ENCODE measurements at places on chromosomes 7 and 10.

DNA sequence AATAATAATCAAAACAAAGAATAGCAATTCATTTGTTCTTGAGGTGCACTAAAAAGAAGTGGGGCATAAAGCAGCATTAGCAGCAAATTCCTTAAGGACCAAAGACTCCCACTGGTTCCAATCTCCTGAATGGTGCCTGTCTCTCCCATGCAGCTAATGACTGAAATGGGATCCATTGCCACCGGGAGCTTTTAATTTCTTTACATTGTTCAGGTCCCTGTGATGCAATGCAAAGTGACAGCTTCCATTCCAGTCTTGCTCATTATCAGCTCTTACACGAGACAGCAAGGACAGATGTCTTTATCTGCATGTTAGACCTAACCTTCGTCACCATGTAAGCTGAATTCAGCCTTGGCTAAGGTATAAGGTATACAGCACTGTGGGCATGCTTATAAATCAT, 148.1 kb downstream of the POU6F2 start:
- DNase-seq = no peak

- no peak for DNase-seq
Observed at GRCh38 chr10:30821261-30821993, 191.9 kb upstream of the LYZL2 start.

DNA sequence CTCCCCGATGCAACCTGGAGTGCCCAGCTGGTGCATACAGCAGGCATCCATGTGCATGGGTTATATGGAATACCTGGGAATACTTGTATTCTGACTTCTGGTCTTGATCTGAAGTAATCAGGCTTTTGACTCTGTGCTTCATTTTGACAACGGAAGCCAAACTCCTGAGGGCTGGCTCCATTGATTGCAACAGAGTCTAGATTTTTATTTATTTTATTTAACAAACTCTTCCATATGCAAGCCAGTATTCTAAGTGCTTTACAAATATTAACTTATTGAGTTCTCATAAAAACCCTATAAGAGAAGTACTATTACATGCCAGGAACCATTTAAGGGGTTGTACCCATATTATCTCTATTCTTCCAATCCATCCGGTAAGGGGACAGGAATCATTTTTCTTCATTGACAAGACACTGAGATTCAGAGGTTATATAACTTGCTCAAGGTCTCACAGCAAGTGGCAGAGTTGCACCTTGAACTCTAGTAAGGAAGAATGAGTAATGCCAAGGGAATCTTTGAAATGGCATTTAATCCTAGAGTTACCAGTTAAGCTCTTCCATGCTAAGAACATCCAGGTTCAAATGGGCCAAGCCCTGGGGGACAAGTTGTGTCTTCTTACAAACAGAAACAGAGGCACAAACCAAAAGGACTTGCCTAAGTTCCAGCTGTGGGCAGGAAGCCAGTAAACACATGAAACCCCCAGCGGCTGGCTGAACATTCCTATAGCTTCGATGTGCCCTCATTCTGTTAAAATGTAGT, 241.0 kb downstream of the WDR11 start:
- DNase-seq = no peak

GRCh38 chr7:23594879-23595604, 2.1 kb upstream of the CCDC126 start:
- peak; percentile 72 for DNase-seq

GRCh38 chr7:100219271-100219737, 445 bp upstream of the PVRIG start:
- DNase-seq = no peak

DNA sequence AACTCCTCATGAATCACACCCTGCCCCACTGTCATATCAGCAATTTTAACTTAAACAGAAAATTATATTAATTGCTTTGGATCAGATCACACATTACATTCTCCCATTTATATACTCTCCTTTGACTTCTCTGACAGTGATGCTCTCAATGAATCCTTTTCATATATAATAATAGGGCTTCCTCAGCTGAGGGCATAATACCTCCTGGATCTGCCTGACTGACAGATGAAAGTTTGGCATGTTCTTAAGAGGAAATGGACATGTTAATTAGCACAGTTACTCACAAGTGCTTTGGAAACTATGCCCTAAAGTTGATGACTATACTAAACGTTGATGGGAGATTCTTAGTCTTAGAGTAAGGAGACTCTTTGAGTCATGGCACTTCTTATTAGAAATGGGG, 478.2 kb upstream of the LRRN3 start:
- DNase-seq = no peak

GRCh38 chr7:114183311-114184088, 231.1 kb upstream of the FOXP2 start:
- no peak for DNase-seq

- no peak for DNase-seq
Observed at GRCh38 chr7:91137788-91138368, 126.4 kb upstream of the FZD1 start.

DNA sequence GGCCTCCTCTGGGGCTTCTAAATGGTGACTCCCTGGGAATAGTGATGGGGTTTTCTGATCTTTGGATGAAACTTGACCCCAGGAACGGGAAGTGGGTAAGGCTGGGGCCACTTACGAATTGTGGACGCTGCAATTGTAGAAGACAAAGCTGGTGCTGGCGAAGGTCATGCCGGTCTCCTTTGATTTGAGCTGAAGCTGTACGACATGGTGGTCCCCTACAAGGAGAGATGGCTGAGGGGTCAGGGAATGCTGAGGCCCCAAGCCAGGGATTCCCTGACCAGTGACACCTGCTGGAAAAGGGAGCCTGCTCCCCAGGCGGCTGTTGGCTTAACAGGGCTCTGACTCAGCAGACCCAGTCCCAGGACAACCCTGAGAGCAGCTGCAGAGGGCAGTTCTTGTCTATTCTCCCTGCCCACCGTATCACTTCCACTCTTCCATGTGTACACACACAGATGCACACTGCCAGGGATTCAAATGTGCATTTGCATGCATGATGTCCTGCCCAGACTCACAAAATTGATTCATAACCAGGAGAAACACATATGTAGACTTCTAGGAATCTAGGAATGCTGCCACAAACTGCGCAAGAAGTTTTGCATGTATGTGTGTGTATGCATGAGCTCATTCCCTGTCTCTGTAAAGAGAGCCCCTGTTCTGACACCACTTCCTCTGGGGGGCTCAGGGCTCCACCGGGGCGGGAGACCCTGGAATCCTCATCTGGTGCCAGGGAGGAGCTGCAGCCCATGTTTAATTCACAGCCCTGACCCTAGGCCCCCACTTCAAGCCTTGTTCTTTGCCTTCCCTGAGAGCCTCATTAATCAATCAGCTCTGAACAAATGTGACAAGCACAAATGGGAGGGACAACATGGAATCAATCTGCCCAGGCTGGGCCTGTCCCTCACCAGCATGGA, 350.0 kb downstream of the PLXNA4 start:
- DNase-seq = no peak

- no peak for DNase-seq
Observed at GRCh38 chr7:25034136-25034535, 54.2 kb upstream of the OSBPL3 start.

GRCh38 chr7:119465798-119466305, 807.1 kb upstream of the KCND2 start:
- no peak for DNase-seq

DNA sequence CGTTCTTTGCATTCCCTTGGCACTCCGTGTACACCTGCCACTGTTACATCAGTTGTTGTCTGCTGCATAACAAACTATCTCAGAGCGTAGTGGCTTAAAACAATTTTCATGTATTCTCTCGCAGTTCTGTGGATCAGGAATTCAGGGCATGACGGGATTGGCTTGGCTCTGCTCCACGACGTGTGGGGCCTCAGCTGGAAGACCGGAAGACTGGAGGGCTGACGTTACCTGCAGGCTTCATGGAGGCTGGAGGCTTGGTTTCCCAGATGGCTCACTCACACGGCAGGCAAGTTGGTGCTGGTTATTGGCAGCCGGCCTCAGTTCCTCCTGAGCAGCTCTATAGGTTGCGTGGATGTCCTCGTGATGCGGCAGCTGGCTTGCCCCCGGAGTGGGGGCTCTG, 25.5 kb downstream of the NYAP1 start:
- no peak for DNase-seq

DNA sequence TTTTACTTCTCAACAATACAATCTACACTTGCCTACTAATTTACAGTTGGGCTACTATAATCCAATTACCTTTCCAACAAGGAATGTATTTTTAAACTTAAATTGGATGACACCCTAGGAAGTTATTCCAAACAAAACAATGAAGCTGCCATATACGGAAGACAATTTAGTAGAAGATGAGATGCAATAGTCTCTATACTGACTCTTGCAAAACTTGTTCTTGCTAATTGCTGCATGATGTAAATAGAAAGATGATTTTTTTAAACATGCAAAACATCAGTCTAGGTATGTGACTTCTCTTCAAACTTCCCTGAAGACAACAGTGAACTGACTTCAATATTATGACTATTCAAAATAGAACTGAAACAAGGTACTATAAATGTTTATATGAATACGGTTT, 17.6 kb downstream of the NT5C3A start:
- no peak for DNase-seq

GRCh38 chr10:117175215-117175900, 21.9 kb upstream of the KCNK18 start:
- peak; percentile 54 for DNase-seq

DNA sequence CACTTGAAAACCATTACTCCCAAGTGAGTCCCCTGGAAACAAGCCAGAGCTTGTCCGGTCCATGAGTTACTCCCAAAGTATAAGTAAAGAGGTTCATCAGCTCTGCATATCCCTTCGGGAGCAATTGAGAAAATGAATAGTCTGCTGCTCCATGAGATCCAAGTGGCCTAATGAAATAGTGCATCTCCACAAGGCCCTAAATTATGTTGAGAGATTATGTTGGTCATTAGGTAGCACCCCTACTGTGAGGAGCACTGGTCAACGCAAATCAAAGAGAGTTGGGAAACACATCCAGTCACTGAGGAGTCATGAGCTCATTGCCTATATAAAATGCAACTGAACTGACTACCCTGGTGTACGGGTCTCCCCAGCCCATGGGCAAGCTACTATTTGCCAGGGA, 205.5 kb upstream of the AOAH start:
- no peak for DNase-seq

DNA sequence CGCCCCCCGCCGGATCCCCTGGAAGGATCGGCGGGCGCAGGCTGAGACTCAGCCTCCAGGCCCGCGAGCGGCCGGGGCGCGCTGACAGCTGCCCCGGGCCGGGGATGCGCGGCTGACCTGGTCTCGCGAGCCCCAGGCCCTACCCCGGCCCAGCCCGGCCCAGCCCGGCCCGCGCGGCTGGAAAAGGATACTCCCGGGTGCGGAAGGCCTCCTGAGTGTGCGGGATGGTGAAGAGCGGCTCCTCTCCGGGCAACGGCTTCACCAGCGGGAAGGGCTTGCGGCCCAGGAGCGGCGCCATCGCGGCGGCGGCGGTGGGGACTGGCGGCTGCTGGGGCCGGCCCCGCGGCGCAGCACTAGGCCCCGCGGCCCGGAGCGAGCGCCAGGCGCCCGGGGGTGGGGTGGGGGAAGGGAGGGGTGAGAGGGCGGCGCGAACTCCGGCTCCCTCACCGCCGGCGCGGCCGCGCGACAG, 423 bp downstream of the BAZ1B start:
- DNase-seq = peak; percentile 60

DNA sequence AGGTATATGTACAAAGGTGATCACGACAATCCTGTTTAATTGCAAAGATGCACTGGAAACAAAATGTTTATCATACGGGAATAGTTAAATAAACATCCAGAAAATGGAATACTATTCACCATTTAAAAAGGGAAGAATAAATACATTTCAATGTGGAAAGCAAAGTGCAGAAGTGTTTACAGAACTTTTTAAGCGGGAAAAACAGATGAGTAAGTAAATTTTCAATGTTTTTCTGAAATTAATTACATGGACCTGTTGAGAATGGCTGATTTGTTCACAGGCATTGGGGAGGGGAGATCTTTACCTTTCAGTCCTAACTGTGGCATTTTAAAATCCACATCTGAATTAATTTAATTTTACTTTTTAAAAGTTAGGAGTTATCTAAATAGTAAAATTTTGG, 7.1 kb downstream of the MTPN start:
- DNase-seq = no peak

GRCh38 chr7:150992833-150993302, 2.1 kb downstream of the NOS3 start:
- DNase-seq = no peak

DNA sequence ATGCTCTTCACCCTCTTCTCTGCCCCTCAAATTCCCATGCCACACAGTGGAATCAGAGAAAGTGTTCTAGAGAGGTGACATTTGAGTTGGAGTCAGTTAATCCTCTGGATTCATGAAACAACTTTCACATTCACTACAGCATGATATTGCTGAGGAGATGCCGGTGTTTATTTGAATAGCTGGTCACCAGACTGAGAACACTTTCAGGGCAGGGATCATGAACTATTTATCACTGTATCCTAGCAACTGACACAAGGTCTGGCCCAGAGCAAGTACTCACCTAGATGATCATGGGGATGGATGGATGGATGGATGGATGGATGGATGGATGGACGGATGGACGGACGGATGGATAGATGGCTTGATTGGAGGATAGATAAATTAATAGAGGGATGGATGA, 116.7 kb upstream of the ZMIZ1 start:
- no peak for DNase-seq

- DNase-seq = peak; percentile 89
Observed at GRCh38 chr7:25259487-25260243, 31.4 kb upstream of the NPVF start.

DNA sequence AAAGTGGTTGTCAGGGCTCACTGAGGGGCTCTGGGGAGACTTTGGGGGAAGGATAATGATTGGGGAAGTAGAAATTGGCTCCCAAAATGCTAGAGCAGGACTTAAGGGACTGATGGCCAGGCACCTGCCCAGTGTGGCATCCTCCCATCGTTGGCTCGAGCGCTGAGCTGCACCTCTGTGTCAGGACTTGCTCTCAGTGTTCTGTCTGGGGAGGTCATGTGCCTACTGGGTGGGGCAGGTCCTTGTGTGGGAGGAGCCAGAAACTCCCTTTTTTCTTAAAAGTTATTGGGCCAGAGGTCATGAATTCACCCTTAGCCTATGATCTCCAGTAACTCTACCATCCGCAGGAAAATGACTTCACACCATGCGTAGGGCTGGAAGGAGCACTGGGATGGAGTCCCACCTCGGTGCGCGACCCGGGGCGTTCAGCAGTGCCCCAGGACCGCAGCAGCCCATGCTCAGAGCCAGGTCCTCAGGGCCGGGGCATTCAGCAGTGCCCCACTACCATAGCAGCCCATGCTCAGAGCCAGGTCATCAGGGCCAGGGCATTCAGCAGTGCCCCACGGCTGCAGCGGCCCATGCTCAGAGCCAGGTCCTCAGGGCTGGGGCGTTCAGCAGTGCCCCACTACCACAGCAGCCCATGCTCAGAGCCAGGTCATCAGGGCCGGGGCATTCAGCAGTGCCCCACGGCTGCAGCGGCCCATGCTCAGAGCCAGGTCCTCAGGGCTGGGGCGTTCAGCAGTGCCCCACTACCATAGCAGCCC, 221.9 kb downstream of the EBF3 start:
- no peak for DNase-seq

DNA sequence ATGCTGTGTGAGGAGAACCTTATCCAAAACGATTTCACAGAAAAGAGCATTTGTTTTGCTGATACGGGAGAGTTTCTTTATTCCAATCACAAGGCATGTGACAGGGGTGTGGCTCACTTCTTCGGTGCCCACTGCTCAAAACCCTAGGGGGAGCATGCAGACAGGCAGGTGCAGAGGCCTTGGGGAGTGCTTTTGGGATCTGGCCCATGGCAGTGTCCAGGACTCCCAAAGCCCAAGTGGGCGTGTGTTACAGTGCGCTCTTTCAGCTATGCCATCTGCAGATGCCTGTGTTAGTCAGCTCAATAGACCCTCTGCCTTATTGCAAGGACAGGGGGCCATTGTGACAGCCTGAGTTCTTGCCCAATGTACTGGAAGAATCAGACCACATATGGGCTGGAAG, 94.8 kb downstream of the CSTF2T start:
- no peak for DNase-seq
